Memory B cell (primary cell): ENCODE measurements at places on chromosomes 6 and 20.

- no peak for DNase-seq
Observed at GRCh38 chr6:36444470-36444869, 1.7 kb downstream of the KCTD20 start.

GRCh38 chr6:55445648-55446204 is 118.5 kb downstream of the GFRAL start:
- DNase-seq = no peak

DNA sequence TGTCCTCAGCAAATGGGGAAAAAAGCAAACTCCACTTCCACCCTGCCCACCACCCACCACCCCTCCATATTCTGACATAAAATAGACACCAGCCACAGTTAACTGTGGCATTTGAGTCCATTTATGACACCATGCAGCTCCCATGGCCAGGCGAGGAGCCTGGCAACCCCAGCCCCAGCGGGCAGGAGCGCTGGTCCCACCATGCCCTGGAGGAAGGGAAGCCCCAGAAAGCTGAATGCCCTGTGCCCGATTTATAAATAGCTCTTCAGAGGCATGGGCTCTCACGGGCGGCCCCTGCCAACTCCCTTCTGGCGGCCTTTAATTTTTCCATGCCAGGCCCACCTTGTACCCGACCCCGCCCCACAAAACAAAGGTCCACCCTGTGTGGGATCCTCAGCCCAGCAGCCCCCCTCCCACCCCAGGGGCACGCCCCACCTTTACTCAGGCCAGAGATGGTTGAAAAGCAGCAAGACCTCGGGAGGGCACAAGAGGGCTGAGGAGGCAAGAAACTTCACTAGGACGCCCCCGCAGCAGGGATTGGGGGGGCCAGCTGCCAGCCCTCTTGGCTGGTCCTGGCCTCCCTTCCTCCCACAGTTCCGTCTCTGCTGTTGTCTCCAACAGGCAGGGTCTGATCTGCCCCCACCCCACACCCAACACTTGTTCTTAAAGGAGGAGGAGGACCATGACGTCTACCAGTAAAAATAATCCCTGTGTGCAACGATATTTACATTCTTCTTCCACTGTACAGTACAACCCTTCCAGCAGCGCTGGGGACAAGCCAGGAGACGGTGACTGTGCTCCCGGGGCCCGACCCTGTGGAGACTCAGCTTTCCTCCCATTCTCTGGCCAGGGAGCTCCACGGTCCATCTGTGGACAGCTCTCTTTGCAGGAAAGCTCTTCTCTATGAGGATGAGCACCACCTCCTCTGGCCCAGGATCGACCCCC is 115.6 kb upstream of the CDYL start:
- no peak for DNase-seq

GRCh38 chr20:38343311-38344106 is 2.8 kb upstream of the LBP start:
- DNase-seq = no peak

DNA sequence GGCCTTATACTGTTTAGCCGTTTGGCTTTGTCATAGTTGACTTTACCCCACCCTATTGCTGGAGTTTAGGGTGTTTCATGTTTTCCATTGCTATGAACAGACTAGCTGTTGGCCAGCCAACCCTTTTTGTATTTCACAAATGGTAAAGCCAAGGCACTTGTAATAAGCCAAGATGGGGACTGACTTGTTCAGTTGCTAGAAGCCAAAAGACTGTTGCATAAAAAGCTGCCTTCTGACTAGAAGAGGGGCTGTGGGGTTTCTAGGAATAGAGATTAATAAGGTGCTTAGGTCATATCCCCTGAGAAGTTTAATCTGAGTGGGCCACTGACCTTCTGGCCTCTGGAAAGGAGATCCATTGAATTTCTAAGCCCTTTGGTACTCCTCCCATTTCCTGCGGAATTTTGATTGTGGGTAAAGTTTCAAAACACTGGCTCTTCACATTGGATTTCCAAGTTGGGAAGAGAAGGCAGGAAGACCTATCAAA is 211.1 kb downstream of the PLCB4 start:
- no peak for DNase-seq

DNA sequence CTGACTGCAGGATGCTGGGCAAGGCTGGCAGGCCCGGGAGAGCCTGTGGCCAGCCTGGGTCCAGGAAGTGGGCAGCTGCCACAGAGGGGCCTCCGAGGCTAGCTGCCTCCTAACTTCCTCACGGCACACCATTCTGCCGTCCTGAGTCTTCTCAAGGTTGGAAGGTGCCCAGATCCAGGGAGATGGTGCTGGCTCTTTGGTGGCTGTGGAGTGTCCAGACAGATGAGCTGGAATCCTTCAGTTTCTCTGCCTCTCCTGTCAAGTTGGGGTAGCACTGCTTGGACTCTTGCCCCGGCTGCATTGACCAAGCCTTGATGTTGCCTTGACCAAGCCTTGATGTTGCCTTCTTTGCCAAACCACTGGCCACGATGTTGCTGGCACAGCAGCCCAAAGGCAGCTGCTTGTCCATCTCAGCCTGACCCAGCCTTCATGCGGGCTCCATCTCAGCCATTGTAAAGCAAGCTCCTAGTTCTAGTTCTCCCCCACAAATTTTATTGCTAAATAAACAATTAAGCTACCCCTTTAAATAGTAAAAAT is 75.1 kb upstream of the AFDN start:
- no peak for DNase-seq

GRCh38 chr20:37627060-37627766 is 66.6 kb upstream of the CTNNBL1 start:
- DNase-seq = peak; percentile 25

DNA sequence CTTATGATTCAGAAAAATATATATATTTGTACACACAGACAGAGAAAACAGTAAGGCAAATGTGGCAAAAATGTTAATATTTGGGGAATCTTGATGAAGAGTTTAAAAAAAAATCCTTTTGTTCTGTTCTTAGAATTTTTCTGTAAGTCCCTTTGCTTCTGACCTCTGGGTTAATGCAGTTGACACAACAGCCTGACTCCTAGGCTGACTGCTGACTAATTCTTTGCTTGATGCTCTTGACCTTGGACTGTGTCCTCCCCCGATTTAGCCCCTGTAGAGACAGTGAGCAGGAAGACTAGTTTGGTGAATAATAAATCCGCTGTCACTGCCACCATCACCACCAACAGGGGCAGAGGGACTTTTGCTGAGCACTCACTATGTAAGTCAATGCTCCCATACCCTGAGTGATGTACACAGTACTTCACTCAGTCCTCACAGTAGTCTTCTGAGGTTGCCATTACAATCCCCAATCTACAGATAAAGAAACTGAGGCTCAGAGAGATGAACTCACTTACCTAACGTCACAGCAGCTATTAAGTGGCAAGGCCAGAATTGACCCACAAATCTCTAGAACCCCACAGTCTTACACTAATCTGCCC is 71.7 kb downstream of the SNX5 start:
- DNase-seq = no peak

DNA sequence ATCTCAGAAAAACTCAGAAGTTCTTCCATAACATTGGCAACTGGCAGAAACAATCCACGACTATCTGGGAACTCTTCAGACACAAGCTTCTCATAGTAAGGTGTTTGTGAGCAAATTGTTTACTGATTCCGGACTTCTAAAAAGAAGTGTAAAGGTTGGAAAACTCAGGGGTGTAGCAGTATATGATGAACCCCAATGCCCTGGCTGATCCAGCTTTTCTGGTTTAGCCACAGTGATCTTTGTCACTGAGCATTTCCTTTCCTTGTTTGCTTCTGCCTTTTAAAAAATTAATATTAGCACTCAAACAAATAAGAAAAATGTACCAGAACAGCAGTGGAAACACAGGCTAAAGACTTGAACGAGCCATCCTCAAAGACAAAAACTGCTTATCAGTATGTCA is 4.9 kb downstream of the RGS17 start:
- no peak for DNase-seq

DNA sequence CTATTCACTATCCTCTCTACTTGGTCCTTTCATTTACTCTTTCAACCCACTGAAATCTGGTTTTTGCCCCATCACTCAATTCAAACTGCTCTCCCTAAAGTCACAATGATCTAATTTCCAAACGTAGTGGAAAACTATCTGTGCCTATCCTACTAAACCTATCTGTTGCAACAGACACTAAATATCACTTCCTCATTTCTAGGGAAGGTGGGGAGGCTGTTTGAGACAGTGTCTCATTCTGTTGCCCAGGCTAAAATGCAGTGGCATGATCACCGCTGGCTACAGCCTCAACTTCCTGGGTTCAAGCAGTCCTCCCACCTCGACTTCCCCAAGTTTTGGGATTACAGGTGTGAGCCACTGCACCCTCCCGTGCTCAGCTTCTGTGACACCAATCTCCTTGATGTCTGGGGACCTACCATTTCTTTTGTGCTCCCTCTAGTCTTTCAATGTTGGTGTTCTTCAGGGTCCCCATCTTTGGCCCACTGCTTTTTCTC is 8.8 kb downstream of the RANBP9 start:
- DNase-seq = no peak

DNA sequence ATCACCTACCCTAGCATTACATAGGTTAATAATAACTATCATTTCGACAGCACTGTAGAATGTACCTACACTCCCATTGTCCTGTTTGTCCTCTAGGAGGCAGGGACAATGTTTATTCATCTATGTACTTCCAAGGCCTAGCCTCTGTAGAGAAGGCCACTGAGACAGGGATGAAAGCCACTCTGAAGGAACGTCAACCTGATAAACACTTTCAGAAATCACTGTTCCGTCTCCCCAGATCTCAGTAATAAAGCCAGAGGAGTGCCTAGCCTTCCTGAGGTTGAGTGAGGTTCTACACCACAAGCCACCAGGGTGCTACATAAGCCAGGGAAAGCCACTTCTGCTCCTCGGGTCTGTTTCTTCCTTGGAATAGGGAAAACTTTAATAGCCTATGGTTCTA is 44.8 kb downstream of the POPDC3 start:
- no peak for DNase-seq

GRCh38 chr6:134911547-134911946 is 38.4 kb downstream of the ALDH8A1 start:
- DNase-seq = no peak

DNA sequence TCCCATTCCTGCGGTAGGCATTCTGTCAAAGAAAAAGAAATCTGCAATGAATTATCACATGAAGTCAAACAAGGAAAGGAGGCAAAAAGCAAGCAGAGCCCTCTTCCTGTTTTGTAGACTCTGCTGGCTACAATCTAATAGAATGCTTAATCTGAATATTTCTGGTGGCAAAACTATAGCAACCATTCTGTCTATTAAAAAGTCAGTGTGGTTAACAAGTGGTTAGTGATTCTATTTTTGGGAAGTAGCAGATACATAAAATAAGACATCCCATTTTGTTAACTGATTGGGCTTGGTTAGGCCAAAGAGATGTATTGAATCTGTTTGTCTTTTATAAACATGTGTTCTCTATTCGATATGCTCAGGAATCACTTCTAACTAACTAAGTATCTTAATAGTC is 442.3 kb downstream of the CDC5L start:
- DNase-seq = no peak

GRCh38 chr20:635028-635892 is 17.7 kb downstream of the SRXN1 start:
- no peak for DNase-seq

DNA sequence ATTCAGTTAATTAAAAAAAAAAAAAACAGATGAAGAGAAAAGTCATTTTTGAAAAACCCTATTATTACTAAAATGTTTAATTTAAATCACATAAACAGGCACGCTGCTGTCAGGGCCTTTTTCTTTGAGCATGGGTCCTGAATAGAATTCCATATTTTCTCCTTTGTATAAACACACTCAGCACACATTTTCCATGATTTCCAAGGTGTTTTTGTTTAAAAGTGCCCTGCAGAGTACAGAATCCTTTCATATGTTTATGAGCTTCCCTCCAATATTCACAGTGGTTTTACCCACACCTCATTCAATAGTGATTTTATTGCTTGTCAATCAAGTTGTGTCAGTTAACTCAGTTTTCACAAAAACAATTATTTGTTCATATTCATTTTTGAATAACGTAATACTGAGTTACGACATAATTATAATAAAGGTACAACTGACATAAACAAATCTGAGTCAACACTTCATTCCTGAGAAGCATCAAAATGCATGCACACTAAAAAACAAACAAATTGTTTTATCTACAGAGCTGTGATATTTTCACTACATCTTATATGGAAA is 15.2 kb downstream of the SLC35B3 start:
- no peak for DNase-seq

GRCh38 chr20:48191200-48191599 is 405.9 kb upstream of the SULF2 start:
- no peak for DNase-seq

DNA sequence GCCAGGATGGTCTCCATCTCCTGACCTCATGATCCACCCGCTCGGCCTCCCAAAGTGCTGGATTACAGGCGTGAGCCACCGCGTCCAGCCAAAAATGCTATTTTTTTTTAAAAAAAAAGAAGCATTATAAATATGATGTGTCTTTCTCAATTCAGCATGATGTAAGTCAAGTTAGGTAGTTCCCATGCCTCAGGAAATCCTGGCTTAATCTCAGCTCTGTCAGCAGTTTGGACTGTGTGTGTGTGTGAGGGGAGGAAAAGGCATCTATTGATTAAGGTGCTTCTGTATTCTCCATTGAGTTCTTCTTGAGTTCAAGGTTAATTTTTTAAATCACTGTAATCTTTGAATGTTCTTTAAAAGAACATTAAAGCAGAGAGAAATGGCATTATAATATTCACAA is 51.5 kb downstream of the GMDS start:
- DNase-seq = no peak

DNA sequence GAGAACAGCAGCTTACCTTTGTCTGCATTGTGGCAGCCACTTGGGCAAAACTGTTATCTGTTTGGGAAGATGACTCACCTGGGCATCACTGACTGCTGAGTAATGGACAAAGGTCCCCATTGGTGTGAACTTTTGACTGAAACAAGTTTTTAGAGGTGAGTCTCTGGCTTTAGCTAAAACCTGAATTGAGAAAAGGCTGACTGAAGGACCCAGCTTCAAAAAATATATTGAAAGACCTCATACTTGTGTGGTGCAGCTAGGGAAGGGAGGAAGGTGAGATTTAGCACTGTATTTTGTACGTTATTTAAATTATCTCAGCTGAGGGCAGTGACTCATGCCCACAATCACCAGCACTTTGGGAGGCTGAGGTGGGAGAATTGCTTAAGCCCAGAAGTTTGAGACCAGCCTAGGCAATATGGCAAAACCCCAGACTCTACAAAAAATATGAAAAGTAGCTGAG is 4.5 kb upstream of the CITED2 start:
- no peak for DNase-seq

- DNase-seq = no peak
Observed at GRCh38 chr6:134921276-134921675, 28.6 kb downstream of the ALDH8A1 start.

GRCh38 chr6:75493400-75494064 is at the start of gene FILIP1:
Gene FILIP1, minus strand, starts transcription at chr6:75493800. Its CDS starts 78,828 bp downstream, at chr6:75414972.
- DNase-seq = no peak

GRCh38 chr6:115415378-115415777 is 645.3 kb downstream of the FRK start:
- DNase-seq = no peak

DNA sequence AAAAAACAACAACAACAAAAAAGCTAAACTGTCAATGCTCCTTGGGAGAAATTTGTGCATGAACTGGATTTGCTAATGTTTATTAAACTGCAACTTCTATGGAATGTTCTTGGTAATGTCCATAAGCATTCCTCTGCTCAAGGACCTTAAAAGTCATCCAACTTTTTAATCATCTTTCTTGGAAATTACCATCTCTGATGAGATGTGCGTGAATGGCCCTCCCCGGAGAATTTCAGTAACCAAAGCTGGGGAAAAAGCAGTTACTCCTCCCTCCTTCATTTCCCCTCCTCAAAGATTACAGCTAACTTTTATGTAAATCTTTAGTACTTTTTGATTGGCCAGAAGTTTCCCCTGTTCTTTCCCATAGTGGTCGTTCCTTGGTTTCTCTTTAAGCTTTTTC is 5.2 kb downstream of the TBCC start:
- DNase-seq = no peak

- DNase-seq = no peak
Observed at GRCh38 chr6:40419946-40420728, 167.0 kb downstream of the LRFN2 start.
